Stimulated activated CD8-positive, alpha-beta memory T cell treated with anti-CD3 and anti-CD28 coated beads, Interleukin-4, amount 100 ng/mL, for 24 hours (primary cell): ENCODE measurements at places on chromosomes 2 and 18.

GRCh38 chr2:202831242-202832220, 40.0 kb downstream of the ICA1L start:
- peak; percentile 10 for DNase-seq

- DNase-seq: no peak
Measured at GRCh38 chr18:8814206-8814605, 108.8 kb downstream of the MTCL1 start.

- DNase-seq: no peak
Measured at GRCh38 chr2:144378551-144378950, 141.4 kb downstream of the ZEB2 start.

- DNase-seq: no peak
Measured at GRCh38 chr2:54409752-54410151, 46.4 kb upstream of the SPTBN1 start.

DNA sequence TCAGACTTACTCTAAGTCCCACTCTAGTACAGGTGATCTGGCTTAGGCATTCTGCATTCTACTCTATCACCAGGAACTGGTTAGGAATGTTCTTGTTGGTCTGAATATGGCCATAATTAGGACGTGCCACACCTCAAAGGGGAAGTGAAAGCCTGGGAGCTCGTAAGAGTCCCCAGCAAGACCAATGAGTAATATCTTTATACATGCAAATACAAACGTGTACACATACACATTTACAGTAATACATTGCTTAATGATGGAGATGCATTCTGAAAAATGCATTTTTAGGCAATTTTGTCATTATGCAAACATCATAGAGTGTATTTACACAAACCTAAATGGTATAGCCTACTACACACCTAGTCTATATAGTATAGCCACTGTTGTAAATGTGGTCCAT, 19.5 kb upstream of the ERCC3 start:
- no peak for DNase-seq

DNA sequence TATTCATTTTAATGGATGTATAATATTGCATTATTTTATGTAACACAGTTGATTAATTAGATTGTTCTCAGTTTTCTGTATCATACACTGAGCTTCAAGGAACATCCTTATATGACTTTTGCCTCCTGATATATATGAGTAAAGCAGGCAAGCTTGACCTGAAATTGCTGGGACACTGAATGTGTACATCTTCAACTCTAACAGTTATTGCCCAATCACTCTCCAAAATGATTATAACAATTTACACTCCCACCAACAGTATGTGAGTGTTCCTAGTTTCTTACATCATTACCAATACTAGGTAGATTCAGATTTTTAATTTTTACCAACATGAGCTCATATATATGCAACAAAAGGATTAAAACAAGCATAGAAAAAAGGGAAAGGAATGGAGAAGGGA, 379.4 kb downstream of the SETBP1 start:
- DNase-seq: no peak

- DNase-seq: no peak
Measured at GRCh38 chr2:70094171-70094977, 7.1 kb downstream of the PCBP1 start.

DNA sequence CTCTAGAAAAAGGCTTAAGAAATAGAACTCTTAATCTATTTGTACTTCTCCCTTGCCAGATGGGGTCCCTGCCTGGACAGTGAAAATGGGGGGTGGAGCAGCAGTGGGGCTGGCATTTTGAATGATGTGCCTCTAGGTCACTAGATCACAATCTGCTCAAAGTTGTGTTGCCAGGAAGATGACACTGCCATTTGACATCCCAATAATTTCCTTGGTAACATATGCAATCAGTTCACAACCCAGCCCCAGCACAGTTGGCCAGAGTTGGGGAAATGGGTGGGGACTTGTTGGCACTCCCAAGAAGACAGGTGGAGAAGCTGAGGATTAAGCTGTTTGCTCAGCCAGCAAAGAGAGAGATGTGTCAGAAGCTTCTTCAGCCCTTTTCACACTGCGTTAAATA, 558.3 kb upstream of the KLHL29 start:
- DNase-seq: no peak

- no peak for DNase-seq
Measured at GRCh38 chr2:38432820-38433606, 55.9 kb upstream of the ATL2 start.

DNA sequence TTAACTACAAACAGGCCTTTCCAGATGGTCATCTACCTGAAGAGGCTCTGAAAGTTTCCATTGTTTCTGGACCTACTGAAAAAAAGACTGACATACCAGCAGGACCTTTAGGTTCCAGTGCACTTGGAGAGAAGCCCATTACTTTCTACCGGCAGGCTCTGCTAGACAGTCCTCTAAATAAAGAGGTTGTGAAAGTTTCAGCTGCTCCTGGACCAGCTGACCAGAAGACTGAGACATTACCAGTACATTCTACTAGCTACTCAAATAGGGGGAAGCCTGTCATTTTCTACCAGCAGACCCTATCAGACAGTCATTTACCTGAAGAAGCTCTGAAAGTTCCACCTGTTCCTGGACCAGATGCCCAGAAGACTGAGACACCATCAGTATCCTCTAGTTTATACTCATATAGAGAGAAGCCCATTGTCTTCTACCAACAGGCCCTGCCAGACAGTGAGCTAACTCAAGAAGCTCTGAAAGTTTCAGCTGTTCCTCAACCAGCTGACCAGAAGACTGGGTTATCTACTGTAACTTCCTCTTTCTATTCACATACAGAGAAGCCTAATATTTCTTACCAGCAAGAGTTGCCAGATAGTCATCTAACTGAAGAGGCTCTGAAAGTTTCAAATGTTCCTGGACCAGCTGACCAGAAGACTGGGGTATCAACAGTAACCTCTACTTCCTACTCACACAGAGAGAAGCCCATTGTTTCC, 65.8 kb downstream of the ALMS1 start:
- DNase-seq: no peak

GRCh38 chr2:238523158-238524110, 96.7 kb downstream of the ASB1 start:
- DNase-seq: no peak

GRCh38 chr2:64649013-64649484, 4.7 kb downstream of the SERTAD2 start:
- no peak for DNase-seq

DNA sequence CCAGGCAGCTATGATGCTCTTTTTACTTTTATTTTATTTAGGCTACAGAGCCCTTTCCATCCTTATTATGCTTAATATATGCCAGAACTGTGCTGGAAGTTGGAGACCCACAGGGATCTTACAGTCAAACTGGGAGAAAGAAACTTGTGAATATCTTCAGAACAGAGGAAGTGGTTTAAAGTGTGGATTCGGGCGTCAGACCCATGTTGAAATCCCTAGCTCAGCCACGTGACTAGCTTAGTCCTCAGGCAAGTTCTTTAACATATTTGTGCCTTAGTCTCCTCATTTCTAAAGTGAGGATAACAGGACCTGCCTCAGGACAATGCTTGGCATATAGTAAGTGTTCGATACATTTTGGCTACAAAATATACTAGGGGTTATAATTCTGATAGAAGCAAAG, 59.1 kb downstream of the MAP3K20 start:
- DNase-seq: no peak

DNA sequence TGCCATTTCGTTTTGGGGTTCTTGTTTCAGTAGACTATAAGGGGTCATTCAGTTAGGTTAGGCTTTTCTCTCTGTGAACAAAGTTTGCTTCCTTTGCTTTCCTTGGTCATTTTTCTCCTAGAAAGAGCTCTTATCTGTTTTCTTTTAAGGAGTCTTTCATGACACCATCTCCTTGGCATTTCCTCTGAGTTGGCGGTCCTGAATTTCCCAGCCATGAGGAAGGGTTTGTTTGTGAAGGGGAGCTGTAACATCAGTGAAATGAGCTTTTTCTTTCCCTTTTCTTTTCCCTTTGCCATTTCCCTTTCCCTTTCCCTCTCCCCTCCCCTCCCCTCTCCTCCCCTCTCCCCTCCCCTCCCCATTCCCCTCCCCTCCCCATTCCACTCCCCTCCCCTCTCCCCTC, 61.7 kb downstream of the MAP4K4 start:
- no peak for DNase-seq

- no peak for DNase-seq
Measured at GRCh38 chr2:155381436-155381835, 682.9 kb downstream of the KCNJ3 start.

DNA sequence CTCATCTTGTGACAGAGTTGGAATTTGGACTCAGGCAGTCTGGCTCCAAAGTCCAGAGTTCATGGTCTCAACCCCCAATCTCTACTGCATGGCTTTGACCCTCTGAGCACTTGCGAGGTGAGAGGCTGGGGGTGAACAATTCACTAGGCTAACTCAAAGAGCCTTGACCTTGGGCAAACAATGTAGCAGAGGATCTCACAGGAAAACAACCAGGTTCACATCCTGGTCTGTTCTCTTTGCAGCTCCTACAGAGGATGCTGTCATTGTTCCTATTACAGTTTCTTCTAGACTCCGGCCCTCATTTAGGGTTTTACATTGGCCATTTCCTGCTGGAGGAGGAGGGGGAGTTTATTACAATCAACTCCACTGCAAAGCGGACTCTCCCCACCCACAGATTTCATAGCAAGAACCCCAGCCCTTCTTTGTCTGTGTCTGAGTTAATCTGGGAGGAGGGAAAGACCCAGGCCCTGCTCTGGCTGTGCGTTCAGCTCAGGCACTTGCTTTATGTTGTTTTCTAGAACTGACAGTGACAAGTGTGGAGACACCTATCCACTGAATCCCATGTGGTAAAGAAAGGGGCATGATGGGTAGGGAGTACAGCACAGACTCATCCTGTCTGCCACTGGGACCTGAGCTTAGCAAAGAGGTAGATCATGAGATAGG, 101.6 kb downstream of the LBH start:
- no peak for DNase-seq

DNA sequence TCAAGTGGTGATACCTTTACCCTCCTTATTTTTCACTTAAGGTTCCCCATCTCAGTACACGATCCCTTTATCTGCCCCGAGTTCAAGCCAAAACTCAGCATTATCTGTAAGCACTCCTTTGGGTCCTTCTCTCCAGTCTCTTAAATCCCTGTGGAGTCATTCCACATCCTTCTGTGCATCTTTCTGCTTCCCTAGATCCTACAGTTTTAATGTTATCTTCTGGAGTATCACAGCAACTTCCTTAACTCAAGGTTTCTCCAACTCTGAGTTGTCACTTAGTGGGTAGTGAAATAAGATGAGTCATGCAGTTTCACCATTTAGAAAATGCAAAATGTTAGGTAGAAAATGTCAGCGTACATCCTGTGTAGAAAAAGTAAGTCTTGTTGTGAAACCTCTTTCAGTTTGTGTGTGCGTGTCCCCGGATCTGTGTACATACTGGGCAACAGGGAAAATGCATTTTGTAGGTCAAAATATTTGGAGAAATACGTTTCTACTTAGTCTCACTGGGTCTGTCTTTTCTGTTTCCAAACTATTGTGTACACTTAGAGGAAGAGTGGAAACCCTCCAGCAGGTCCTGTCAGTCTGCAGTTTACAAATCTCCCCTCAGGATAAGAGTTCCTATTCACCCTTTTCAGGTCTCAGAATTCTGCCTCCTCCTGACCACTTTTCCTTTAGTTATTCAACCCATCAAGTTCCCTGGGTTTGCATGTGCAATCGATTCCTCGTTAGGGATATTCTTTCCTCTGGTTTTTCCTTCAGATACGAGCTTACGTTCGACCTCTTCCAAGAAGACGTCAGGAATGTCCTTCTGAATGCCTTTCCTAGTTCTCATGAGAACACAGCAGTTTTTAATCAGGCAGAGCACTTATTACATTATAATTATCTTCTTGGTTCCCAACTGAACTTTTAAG, 154.8 kb downstream of the TGIF1 start:
- no peak for DNase-seq

DNA sequence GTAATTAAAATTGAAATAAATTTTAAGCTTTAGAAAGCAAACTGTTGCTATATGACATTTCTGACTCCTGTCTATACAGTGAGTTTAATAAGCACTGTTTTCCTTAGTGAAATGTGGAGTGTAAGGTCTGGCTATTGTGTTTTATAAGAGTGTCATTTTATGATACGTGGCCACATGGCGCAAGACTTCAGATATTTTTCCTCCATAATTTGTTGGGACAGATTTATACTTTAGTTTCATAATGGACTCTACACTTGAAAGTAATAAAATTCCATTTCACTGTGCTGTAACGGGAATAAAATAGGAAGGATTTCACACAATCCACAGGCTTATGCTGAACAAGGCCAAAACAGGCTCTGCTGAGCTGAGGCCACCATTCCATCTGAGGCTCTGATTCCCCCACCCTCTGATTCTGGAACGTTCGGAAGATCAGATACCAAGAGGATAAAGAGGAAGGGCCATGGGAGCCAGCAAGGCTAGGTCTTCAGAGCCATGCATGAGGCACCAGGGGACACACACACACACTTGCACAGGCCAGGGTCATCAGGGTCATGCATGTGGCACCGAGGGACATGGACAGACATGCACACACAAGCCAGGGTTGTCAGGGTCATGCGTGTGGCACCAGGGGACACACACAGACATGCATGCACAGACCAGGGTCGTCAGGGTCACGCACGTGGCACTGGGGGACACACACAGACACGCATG, 35.6 kb downstream of the HDAC4 start:
- DNase-seq: no peak

DNA sequence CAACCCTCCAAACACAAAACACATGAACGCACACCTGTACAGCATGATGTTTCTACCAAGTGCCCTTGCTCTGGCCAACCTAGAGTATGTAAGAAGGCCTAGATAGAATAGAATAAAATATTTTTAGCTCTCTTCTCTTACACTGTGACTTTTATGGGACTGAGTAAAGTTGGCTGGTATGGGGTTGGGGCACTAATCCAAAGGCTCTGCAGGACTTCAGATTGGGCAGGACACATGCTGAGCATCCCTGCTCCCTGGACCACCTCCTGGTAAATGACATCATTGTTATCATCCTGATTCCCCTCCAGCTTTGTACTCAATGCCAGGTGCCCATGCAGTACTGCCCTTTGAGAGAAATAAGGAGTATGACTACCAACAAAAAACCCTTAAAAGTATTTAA, 322.2 kb downstream of the SLC8A1 start:
- DNase-seq: no peak

DNA sequence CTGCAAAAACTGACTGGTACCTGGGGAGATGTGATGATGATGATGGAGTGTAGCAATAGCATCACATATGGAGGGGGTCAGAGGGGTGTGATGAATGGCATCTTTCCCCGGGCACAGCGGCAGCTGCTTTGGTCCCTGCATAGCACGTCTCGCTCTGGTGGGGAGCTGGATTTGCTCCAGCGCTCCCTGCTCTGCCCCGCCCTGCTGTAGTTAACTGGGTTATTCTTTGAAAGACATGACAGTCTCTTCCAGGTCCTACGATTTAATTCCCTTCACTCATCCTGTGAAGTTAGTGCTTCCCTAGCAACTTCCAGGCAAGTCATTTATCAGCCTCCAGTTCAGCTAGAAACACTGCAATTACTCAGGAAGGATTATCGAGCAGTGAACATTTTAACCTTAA, 463.1 kb downstream of the TSN start:
- no peak for DNase-seq

- DNase-seq: no peak
Measured at GRCh38 chr2:72166279-72166678, 18.6 kb upstream of the CYP26B1 start.

- no peak for DNase-seq
Measured at GRCh38 chr2:119409506-119409905, 22.1 kb upstream of the TMEM37 start.
